Umbilical cord (tissue), 2 donors: ENCODE measurements at places on chromosomes 4 and X.

DNA sequence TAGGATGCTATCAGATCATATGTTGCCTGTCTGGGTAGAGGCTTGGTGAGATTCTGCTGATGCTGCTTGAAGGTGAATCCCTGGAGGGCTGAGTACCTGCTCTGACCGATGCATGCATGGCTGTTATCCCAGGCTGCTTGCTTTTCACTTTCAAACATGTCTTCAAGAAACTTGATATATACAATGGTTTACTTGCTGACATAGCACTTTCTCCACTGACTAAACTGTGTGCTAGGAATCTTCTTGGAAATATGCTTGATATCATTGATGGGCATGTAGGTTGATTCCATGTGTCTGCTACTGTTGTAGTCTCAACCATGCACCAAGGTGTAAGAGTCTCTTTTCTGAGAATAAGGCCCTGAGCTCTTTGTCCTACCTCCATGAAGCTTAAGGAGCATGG is 79.6 kb upstream of the WDR1 start:
- DNase-seq = no peak

GRCh38 chrX:23978491-23978890 is 48.5 kb downstream of the KLHL15 start:
- DNase-seq = peak; percentile 6

DNA sequence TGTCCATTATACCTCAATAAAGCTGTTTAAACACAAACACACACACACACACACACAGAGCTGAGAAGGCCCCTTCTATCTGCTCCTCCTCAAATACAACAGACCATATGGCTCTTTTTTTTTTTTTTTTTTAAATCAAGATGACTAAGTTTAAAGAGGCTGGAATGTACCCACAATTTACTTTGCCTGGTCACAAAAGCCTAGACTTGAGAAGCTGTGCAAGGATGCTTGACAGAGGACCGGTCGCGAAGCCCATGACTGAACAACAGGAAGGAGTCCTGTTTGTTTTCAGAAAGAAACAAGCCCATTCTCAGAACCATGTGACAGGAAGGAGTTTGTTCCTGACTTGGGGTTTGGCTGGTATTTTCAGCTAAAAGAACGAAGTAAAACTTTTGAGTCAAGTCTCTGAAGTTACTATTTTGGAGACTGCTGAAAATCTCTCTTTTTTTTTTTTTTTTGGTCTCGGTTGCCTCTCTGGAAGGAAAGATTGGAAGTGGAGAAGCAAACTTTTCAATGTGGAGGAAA is 650.9 kb upstream of the TENM3 start:
- no peak for DNase-seq

DNA sequence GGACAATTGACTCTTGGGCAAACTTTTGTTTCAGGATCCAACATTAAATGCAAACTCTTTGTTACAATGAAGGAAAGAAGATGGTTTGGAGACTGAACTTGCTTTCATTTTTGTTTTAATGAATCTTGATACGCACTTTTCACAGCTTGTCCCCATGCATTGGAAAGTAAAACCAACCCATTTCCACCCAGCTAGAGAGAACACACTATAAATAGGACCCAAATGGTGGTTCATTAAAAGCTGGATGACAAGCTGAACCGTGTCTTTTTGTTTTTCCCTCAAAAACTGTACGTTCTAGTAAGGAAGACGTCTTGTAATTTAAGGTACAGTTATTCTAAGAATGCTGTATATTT is 95.3 kb upstream of the EGFL6 start:
- no peak for DNase-seq

GRCh38 chr4:62407534-62407933 is 1207.4 kb downstream of the ADGRL3 start:
- DNase-seq = no peak

DNA sequence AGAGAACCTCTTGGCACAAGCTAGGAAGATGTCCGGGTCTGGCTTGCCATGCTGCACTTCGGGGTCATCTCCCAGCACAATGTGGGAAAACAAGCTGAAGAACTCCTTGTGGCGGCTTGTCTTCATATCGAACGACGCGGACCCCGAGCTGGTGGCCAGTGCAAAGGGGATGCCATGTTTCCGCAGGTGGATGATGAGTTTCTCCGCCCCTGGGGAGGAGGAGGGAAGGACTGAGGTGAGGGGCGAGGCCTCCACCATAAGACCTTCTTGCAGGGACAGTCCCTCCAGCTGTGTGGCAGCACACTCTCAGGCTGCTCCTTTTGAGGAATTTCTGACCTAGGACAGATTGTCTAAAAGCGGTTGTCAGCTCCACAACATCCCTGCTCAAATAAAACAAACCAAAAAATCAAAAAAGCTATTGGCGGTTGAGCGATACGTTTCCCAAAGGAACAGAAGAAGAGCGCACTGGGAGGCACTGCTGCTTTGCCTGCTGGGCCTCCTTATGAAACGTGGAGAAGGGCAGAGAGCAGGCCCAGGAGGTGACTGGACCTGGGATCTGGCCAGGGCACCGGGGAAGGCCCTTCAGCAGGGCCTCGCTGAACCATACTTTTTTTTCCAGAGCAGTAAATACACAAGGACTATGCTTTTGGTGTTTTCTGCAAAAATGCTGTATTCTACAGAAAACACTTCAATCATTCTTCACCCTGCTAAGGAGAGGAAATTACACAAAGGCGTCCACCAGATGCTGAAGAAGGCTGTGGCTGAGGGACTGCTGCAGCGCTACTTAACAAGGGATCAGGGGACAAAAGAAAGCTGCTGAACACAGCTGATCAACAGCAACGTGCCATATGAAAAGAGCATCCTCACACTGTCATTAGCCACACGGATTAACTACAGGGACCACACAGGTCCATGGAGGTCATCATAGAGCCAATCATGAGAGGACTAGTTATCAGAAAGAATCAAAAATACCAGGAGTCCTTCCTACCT is 70.0 kb upstream of the STS start:
- no peak for DNase-seq

DNA sequence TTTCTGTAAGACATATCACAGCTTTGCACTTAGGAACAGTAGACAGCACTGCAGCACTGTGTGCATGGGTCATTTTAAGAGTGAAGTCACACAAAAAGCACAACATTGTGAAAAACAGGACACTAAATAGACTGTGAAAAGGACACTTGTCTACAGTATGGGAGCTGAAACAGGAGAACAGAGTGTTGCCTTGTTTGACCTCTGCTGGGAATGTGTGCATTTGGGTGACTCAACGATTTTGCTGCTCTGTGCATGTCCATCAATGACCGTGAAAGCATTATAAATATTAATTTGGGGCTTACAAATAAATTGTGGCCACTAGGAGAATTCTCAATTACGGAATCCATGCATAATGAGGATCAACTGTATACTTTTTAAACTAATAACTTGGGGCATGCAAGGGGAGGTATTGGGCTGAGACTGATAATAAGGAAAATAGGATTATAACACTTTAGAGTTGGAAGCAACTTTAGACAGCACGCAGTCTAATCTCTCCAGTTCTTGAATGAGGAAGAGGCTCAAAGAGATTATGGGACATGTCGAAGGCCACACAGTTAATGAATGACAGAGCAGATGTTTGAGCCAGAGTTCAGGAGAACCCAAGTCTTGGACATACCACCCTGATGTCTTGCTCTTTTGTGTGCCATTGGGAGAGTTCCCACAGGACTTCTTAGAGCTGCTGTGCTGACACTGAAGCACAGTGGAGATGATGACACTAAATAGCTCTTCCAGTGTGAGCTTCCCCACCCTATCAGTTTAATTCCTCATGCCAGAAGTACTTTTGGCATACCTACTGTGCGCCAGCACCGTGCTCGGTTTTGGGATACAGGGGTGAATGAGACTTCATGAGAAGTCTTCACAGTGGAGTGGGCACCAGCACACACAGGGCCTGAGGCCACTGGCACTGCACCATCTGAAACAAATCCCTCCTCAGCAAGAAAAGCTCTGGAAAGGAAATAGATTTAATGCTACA is 79.3 kb downstream of the FRAS1 start:
- no peak for DNase-seq

- no peak for DNase-seq
Observed at GRCh38 chr4:88251924-88252323, 32.4 kb downstream of the PPM1K start.

DNA sequence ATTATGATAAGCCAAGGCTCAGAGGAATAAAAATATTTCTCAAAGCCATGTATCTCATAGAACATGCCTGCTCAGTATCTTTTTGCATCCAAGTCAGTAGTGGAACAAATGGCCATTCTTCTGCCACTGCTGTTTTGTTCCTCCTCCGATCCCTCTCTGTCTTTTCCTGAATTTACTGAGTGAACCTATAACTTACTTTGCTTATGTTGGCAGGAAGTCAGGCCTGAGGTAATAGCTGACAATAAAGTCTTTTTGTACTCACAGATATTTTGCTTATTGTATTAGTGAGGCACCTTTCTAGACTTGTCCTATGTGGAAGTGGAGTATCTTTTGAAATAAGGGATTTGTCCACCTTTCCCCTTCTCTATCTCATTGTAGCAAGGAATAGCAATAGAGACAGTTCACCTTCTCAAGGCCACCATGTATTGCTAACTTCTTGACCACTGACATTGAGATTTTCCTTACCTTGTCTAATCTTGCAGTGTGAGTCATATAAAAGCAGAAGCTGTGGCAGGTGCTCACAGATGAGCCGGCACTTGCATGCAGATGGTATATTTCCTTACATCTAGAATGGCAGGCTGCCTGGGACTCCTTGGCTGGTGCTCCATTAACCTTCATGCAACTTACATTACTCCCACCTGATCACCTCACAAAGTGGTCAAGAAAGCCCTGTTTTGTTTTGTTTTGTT is 68.2 kb downstream of the AGTR2 start:
- no peak for DNase-seq

DNA sequence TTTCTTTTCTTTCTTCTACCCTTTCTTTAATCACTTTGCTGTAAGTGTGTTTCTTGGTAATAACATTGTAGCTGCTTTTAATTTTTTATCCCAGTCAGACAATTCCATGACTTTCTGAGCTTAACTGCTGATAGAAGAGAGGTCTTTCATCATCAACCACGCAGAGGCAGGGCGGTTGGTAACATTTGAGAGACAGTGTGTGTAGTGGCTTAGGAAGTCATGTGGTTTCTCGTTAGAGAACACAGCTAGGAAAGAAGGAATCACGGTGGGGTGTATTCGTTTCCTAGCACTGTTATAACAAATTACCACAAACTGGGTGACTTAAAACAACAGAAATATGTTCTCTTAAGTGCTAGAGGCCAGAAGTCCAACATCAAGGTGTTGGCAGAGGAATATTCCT is 11.5 kb downstream of the PRPS2 start:
- DNase-seq = no peak

- peak; percentile 98 for DNase-seq
Observed at GRCh38 chrX:318068-318738, 393 bp downstream of the GTPBP6 start.

GRCh38 chrX:71251466-71251973 is 2.4 kb downstream of the ZMYM3 start:
- no peak for DNase-seq

DNA sequence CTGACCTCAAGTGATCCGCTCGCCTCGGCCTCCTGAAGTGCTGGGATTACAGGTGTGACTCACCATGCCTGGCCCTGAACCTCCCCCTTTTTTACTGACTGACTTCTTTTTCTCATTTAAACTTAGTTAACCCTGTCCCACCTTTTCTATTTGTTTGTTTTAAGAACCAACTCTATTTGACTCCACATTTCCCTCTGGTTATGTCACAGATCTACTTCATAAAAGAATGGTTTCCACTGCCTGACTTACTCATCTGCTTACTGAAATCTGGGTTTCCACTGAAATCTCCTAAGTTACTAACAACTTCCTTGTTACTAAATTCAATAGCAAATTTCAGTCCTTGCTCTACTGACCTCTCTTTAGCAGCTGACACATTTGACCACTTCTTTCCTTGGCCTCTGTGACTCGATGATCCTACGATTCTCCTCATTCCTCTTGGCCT is 28.0 kb upstream of the NSUN7 start:
- DNase-seq = no peak

DNA sequence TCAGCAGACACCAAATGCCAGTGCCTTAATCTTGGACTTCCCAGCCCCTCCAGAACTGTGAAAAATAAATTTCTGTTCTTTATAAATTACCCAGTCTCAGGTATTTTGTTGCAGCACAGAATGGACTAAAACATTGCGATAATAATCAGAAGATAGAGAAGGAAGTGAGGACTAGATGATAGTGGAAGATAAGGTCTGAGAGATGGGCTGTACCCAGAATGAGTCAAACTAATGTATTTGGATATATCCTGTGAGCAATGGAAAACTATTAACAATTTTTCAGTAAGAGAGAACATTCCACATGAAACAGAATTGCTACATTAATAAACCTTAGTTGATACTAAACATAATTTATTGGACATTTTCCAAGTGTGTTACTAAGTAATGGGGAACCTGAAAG is 93.3 kb downstream of the FANCB start:
- no peak for DNase-seq

GRCh38 chrX:150236327-150236726 is 126.8 kb upstream of the MAMLD1 start:
- no peak for DNase-seq

DNA sequence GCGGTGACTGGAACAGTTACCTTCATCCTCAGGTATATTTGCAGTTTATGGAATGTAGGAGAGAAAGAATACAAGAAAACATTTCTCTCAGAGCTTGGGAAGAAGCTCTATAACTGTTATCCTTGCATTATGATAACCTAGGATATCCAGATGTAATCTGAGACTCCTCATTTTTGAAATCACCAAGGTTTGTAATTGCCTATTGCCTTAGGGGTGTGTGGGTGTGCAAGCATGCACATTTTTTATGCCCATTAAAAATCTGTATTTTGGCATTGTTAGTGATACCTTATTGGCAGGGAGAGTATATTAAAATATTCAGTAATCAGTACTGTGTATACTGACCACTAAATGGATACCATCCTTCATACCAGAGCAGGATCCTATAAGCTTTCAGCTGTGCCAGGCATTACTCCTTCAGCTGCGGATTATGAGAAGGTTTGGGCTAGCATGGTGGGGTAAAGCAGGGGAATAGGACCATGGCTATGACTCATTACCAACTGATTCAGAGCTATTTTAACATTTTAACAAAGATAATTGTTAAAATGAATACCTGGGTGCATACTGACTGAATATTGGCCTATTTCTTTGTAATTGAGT is 8.3 kb downstream of the SEC24B start:
- no peak for DNase-seq

DNA sequence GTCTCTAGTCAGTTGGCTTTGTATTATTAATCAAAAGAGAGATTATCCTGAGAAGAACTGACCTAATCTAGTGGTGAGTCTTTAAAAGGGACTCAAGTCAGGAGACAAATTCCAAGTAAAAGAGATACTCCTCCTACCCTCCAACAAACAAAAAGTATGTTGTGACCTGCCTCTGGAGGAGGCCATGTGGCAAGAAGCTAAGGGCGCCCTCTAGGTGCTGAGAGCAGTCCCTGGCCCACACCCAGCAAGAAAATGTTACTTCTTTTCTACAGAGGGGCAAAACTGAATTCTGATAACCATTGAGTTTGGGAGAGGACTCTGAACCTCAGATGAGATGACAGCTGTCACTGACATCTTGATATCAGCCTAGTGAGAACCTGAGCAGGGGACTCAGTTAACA is 953.6 kb upstream of the AGA start:
- DNase-seq = no peak

DNA sequence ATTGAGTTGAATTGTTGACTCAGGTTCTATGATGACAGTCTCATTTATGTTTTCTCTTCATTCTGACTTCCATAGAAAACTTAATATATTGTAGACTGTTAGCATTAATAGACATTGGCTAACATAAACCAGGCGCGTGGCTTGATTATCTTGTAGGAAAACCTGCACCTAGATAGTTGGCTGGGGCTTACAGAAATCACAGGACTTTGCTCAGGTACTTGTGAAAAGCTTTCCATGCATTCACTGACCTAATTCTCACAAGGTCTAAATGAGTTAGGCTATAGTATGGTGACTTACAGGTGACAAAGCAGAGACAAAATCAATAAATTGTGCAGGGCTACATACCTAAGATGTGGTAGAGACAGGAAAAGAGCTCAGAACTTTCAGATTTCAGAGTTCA is 212.8 kb downstream of the GPAT3 start:
- DNase-seq = no peak
